ENCODE measurements at places on chromosomes 3 and 15.

- no peak for DNase-seq
These were observed 159.2 kb upstream of the SLCO3A1 start for GRCh38 chr15:91694131-91694830.

GRCh38 chr15:33022629-33023028, 171.9 kb downstream of the FMN1 start:
- peak; percentile 42 for DNase-seq

DNA sequence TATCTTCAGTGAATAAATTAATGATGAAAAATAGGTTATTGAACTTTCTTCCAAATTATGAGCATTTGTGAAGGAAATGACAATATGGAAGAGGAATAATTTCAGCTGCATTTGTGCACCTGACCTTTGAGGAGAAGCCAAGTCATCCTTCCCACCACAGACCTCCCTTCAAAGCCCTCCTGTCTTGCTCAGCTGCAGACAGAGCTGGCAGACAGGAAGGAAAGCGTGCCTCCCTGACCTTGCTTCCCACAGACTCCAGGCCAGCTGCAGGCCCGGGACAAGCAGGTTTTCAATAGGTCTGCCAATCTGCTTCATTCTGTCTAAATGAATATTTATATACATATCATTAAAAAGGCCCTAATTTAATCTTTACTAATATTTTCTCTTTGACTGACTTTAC, 152.9 kb upstream of the RBMS3 start:
- no peak for DNase-seq

DNA sequence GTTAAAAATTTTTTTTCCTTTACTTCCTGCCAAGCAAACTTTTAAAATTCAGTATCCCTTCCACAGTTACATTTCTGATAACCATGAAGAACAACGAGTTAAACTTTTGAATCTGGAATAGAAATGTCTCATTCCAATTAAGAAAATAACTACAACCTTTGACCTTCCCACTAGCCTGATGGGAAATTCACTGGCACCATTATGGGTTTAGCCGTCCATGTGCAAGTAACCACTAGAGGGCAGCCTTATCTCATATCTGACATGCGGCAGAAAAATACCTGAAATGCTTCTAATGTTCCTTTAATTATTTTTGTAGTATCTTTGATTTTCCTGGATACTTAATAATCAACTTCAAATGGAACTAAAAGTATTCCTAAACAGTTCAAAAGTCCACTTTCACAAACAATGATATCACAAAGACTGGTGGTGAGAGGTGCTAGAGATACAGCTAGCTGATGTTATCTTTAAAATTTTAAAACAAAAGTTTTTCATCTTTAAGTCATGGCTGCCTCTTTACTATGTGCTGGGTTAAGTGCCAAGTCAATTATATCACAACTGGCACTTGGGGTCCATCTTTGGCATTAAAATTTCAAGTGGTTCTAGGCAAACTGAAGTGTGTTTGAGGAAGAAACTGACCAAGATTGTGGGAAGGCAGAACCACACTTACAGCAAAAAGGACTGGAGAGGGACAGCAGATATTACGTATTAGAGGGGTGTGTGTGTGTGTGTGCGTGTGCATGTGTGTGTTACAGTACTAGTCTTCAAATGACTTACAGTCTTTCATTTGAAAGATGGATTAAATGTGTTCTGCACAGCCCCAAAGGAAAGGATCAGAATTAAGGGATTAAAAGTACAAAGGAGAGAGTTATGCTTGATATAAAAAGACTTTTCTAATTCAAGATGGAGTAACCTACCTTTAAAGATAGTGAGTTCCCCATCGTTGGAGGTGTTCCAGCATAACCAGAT, 107.1 kb upstream of the ICE2 start:
- no peak for DNase-seq

DNA sequence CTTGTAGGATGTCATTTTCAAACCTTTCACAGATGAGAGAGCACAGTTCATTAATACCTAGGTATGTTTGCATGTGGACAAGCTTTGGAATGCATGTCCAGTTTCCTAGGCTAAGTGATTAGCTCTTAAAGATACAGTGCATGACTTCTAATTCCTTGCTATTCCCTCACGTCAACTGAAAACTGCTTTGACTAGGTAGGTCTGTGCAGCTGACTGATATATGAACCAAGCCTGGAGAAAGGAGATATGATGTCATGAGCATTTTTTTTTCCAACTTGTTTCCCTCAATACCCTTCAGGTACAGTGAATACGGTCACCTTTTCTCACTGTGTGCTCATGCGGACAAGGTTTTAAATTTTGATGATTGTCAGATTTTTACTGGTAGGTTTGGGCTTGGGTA, 41.6 kb upstream of the TASOR start:
- no peak for DNase-seq

- no peak for DNase-seq
These were observed 1013.3 kb downstream of the TUSC7 start for GRCh38 chr3:117722856-117723255.

DNA sequence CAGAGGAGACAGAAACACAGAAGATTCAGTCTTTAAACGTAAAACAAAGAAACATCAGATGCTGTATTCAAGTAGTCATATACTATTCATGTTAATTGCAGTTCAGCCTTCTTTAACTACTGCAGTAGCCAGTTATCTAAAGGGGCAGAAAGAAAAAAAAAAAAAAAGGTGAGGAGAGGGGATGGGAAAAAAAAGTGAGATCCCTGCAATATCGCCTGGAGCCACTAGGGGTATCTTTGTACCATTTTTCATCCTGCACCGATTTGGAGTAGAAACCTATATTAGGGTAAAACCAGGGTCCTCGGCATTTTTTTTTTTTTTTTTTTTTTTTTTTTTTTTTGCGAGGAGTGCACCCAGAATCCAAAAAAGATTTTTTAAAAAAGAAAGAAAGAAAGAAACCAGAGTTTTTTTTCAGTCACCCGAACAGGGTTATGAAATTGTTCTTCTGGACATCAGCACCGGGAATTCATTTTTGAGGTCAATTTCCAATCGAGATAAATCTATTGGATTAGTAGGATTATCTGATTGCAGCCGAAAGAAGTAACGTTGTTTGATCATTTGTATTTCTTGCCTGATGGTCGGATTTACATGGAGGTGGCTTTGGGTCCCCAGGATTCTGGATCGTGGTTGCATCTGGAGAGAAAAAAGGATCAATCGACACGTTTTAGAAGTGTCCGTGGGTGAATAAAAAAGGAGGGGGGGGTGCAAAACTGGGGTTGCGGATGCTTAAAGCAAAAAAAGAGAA, 186.7 kb downstream of the NLGN1 start:
- DNase-seq: no peak

DNA sequence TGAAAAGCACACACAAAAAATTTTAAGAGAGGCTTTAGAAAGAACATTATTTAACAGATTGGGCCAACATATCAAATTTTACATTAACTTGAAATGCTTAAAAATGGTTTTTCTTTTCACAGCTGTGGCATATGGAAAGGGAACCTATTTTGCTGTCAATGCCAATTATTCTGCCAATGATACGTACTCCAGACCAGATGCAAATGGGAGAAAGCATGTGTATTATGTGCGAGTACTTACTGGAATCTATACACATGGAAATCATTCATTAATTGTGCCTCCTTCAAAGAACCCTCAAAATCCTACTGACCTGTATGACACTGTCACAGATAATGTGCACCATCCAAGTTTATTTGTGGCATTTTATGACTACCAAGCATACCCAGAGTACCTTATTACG, 47.5 kb downstream of the PARP14 start:
- DNase-seq: no peak

GRCh38 chr15:69762373-69763148, 309.9 kb downstream of the RPLP1 start:
- no peak for DNase-seq

DNA sequence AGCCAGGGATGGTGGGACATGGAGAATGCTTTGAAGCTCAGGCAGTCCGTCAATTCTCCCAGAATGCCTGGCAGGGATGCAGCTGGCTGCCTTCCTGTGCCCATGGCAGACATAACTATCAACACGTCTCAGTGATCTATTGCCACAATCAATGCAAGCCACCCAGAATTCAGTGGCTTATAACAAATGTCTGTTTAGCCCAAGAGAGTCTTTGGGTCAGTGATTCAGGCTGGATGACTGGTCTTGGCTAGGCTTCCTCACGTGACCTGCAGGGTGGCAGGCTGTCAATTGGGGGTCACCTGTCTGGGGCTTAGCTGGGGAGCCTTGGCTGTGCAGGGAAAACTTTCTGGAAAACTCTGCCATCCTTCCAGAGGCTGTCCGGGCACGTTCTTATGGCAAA, 213.1 kb upstream of the LRRFIP2 start:
- DNase-seq: no peak

- no peak for DNase-seq
These were observed 156.4 kb upstream of the AZI2 start for GRCh38 chr3:28504976-28505375.

DNA sequence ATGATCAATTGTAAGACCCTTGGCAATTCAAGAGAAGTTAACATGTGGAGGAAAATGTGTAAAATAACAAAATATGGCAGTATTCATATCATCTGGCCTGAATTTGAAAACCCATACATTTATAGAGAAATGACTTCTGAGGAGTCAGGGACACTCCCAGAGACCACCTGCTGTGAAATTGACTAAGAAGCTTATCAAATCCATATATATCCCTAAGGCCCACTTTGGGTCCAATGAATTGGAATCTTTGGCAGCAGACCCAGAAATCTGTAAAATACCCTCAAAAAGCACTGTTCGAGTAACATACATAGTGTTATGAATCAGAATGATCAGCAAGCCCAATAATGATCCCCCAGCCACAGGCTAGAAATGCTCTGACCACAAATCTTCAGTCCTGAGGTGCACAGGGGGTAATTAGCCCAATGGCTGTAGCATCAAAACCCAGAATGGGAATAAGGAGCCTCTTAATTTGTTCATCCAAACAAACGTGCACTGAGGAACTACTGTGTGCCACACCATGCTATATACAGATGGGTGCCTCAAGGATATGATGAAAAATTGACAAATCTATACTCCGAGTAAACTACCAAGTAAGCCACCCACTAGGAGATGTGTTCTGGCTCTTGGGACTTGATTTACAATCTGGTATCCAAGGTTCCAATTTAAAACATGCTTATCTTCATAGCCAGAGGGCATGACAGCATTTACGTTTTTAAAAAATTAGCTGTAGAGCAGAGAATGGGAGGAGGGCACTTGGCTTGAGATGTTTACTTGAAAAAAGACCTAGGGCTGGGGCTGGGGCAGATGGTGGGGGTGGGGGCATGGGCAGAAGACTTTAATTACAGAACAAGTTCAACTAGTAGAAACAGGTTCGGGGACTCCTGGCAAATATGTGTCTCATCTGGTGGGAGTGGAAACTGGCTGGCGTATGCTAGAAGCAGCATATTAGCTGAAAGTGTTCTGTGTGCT, 9.1 kb upstream of the ARHGEF3 start:
- no peak for DNase-seq

- no peak for DNase-seq
These were observed 93.2 kb upstream of the IQSEC1 start for GRCh38 chr3:13166243-13167063.

DNA sequence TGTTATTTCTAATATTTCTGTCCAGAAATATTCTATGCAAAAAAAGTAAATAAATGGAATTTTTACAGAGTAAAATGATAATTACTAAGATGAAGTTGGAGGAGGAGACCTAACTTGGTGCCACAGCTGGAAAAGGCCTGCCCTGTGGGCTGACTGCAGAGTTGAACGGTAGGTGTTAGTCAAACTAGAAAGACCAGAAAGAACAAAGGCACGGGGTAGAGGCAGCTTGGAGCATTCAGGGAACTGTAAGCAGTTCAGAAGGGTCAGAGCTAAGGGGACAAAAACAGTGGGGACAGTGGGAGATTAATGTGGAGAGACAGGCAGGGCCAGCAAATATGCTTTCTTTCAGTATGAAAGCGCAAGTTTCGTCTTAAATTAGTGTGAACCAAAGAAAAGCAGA, 39.3 kb upstream of the PTPRG start:
- no peak for DNase-seq

- DNase-seq: no peak
These were observed 14.9 kb downstream of the GRAMD2A start for GRCh38 chr15:72182673-72183072.

DNA sequence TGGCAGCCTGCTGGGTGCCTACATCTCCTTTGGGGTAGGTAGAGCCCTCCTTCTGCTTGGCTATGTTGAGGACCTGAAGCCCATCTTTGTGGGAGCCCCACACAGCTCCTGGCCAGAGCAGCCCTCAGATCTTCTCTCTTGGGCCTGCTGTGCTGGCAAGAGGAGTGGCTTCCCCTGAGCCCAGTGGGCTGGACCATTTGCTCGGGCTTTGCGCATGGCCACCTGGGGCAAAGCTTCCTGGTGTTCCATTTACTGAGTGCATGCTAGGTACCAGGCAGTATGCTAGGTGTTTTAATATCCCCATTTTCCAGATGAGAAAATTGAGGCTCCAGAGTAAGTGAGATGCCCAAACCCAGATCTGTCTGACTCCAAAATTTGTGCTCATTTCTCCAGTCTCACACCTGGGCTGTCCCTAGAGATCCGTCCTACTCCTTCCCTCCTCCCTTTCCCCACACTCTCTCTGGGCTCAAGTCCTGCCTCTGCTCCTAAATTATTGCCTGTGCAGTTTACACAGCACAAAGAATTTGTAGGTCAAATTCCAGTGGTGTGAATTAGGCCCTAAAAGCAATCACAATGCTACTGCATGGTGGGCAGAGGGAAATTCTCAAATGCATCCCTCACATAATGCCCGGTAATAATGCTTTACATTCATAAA, 39.7 kb downstream of the SLC28A1 start:
- no peak for DNase-seq

DNA sequence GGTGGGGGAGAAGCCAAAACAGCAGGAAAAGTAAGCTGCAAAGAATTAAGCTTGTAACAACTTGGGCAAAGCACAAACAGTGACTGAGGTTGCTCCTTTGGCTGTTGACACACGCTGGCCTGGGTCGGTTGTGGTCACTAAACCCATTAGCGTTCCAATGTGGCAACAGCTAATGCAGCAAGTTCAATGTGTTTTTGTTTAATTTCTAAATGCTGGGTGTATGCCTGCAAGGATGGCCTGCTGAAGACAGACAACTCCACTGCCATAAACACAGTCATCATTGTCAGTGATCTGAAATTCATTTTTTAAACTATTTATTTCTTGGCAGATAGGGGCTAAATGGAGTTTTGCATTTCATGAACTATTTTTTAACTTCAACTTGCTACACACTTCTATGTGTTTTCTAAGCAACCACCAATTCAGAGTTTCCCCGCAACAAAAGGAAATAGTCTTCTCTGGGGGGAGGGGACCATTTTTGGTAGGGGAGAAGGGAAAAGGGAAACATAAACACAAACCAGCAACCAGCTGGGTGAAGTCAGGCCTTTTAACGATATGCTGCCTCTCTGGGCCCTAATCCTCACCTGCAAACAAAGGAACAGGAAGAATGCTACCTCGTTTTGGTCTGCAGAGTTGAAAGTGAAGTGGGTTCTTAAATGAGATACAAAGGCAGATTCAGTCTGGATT, 34.8 kb upstream of the WNT5A start:
- DNase-seq: no peak

Measured in H54 (cell line).